ENCODE measurements at places on chromosomes 7 and 10.
A peak's percentile ranks its signal among the peaks of the same experiment; 100 is the strongest.

GRCh38 chr7:22561895-22562593 is 62.1 kb upstream of the STEAP1B start:
- DNase-seq = no peak

DNA sequence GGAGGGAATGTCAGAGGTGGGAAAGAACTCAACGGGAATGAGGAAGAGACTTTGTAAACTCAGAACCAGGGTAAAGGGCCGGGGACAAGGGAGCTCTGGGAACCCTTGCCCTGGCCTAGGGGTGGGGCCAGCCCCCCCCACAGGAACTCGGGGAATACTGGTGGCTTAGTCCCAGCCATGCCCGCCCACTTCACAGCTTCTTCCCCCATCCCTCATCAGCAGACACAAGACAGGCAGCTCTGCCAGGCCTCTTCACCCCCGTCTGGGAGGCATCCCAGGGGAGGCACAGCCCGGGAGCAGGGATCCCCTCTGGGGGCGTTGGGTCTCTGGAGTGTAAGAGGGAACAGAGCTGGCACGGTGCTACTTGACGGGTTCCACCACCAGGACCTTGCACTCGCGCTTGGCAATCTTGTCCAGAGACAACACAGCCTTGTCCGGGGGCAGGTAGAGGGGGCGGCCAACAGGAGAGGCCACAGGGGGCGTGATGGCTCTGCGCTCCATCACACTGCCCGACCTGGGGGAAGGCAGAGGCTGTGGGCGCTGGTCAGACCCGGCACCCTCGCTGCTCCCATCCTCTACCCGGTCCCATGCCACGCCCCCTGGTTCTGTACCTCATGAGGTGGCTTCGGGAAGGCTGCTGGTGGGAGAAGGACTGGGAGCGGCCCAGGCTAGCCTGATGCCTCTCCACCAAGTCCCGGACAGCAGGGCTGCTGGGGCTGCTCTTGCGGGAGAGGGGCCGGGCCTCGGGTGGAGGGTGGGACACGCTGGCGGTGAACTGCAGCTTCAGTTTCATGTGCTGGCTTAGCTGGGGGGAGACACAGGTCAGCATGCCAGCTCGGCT is 3.7 kb downstream of the TRAPPC14 start:
- DNase-seq = no peak

DNA sequence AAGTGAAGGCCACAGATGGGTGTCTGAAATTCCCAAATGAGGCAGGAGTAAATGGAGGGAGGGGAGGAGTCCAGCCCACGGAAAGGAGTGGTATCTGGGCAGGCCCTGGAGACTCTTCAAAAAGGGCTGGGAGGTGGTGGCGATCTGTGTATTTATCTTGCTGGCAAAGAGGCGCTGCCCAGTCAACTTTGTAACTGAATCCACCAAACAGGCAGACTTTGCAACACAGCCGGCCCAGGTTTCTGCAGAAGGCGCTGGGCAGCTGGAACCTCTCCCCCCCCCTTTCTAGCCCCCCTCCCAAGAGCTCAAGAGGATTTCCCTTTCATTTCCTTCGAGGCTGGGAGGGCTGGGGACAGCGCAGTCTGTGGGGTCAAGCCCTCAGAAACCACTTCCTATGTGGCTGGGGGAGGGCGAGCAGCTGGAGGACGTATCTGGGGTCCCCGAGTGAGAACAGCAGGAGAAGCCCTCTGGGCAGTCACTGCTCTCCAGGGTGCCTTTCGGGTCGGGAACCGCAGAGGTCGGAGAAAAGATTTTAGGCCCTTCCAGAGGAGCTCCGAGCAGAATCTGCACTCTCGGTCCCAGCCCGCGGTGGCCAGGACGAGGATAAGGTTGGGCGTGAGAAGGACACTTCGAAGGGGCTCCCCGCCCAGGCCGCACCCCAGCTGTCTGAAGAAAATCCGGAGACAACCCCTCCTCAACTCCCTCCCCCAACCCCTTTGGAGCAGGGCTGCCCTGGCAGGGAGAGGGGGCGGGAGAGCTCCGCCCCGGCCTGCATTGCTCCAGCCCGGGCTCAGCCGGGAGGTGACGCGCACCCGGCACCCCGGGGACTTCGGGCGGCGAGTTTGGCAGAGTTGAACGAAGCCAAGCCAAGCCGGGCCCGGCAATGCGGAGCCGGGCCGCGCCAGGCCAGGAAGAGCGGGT is 965 bp downstream of the ZCCHC24 start:
- DNase-seq = peak; percentile 76

- no peak for DNase-seq
Observed at GRCh38 chr7:25496476-25497368, 268.4 kb upstream of the NPVF start.

DNA sequence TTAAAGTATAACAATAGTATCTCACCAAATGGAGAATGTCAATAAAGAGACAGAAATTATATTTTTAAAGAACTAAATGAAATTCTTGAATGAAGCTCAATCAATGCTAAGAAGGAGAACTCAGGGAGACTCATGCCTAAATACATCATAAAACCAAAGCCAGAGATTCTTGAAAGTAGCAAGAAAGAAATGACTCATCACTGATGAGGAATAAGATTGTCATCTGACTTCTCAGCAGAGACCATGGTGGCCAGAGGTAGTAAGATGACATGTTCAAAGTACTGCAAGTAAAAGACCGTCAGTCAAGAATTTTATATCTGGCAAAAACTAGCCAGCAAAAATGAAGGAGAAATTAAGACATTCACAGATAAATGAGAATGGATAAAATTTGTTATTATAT is 399.0 kb downstream of the GRID1 start:
- DNase-seq = no peak

DNA sequence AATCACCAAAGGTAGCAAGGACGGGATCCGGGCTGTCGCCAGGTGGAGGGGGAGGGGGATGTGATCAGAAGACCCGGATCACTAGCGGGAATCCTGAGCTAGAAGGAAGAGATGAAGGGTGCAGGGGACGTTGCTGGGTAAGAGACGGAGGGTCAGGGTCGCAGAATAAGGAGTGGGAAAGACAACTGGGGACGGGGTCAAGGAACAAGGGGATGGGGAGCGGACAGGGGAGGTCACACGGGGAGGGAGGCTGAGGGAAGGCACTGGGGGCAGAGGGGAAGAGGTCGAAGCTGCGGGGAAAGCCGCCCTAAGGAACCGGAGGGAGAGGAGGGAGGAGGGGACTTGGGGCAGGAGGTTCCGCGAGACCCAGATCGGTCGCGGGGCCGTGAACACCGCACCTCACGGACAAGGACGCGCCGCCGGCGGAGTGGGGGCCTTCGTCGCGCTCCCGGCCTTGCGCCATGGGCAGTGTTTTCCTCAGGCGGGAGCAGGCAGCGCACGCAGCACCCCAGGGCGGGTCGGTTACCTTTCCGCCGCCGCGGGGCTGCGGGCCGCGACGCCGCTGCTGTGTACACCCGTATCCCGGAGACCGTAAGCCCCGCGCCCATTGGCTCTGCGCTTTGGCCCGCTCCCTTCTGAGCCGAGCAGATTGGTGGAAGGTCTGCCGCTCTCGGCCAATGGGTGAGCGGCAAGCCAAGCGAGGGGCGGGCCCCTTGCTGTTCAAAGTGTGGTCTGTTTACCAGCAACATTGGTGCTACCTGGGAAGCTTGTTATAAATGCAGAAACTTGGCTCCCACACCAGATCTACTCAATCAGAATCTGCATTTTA is at the start of gene CFAP43:
Gene CFAP43 (minus strand): TSS at position 581 of the 829 bp plus-strand sequence. CDS start 118 bp downstream, at position 463.
- peak; percentile 99 for DNase-seq

DNA sequence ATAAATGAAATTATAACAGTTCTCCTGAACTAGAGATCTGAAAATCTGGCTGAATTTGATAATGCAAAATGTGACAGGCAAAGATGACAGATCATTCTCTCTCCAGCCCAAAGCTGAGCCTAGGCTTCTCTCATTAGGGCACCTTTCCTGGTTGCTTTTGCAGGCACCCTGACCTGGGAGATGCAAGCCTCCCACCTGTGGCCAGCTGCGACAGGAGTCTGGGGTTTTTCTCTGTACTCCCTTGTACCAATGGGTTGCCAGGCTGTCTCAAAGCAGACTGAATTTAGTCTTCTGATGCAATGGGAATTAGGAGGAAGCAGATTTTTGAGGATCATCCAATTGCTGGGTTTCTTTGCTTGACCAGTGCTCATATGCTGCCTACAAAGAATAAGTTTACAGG is 85.0 kb upstream of the EFCAB10 start:
- DNase-seq = no peak

DNA sequence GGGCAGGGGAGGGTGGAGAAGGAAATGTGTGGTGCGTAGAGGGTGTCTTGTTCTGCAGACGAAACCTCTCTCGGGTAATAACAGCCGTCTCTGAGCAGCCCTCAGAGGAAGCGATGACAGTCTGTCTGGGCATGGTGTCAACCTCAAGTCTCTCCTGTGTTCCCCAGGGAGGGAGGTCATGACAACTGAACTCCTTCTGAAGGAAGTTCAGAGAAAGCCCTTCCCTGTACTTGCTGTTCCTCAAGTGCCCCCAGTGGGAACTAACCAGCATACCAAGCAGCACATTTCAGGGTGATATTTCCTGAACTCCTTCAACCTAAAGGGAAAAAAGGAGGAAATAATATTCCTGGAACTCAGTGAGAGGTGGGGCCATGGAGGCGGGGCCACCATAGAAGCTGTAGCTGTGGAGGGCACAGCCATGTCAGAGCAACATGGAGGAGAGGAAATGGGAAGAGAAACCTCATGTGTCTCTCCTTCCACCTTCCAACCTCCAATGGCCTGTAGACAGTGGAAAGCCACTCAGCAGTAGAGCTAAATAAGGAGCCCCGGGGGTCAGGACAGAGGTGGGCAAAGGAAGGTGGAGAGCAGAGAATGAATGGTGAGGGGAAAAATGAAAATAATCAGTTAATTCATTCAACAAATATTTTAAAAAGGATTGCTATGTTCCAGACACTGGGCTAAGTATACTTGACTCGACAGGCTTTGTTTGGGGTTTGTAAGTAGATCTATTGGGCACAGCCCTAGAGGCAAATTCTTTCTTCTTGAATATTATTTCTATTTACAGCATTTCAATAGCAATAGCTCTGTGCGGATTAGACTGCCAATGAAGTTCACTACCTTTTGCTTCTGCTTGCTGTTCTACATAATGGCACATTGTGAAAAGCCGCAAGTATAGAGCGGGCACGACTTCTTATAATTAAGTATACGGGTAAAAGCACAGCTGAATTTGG is 61.0 kb upstream of the AOAH start:
- peak; percentile 28 for DNase-seq

- DNase-seq = no peak
Observed at GRCh38 chr10:878333-878759, 53.2 kb downstream of the LARP4B start.

GRCh38 chr7:48899932-48900331 is 24.4 kb upstream of the CDC14C start:
- no peak for DNase-seq

DNA sequence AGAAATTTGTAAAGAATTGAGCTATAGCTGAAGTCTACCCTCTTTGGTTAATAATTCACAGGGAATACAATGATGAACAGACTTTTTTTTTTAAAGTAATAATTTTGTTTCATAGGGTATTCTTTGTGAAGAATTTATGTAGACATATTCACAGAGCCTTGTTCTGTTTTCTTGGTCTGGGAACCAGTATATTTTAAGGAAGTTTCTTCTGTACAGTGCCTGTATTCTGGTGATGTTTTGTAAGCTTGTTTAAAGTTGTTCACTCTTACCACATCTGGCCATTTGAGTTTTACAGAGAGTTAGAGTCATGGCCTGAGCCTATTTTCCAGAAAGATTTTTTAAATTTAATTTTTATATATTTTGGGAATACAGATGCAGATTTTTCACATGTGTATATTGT is 70.3 kb downstream of the CCSER2 start:
- no peak for DNase-seq

- DNase-seq = no peak
Observed at GRCh38 chr10:17423632-17424186, 30.7 kb downstream of the ST8SIA6 start.

DNA sequence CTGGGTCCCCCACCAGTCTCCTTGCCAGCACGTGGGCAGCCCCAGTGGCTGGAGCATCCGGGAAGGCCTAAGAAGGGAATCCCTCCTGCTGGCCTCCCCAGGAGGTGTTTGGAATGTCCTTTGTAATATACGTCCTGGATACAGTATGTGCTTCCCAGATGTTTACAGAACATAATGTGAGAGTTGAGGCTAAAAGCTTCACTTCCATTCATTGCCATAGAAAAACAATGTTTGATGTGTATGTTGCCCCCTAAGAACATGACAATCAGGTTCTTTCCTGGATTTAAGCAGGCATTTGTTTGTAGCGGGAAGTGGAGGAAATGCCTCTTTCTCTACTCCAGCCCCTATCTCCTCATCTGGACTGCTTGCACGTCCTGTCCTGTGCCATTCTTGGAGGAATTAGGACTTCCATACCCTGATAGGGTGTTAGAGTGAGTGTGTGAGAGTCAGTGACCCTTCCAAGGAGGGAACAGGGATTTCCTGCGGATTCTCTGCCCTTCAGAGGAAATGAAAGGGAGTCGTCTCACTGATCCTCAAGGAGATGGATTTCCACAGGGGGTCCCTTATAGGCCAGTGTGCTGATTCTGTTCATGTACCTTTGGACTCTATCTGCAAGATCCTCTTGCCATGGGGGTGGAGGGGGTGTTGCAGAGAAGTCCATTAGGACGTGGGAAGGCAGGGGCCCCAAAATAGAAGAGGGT is 1.2 kb downstream of the IGFBP1 start:
- no peak for DNase-seq

GRCh38 chr7:130719541-130719940 is 14.5 kb downstream of the KLF14 start:
- no peak for DNase-seq

DNA sequence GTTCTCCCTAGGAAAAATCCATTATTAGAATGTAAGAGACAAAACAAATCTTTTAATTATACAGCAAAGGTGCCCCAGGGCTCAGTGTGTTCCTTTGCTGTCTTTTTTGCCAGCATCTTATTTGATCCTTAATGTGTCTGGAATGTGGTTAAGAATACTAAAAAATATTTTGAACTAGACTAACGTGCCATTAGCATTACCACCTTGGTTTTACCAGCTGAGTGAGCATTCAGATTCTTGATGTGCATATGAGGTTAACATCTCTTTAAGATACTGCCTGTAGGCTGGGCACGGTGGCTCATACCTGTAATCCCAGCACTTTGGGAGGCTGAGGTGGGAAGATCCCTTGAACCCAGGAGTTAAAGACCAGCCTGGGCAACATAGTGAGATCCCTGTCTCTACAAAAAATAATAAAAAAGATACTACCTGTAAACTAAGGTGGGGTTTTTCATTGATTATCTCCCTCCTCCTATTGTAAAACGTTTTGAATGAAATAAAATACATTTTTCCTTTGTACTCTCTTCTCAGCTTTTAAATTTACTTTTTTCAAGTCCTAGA is 96.6 kb downstream of the CCNY start:
- DNase-seq = no peak

Data from testis (tissue), 5 donors.